ENCODE measurements at places on chromosomes 2 and 18.

GRCh38 chr18:79197531-79197930 is 128.3 kb downstream of the ATP9B start:
- DNase-seq = no peak

DNA sequence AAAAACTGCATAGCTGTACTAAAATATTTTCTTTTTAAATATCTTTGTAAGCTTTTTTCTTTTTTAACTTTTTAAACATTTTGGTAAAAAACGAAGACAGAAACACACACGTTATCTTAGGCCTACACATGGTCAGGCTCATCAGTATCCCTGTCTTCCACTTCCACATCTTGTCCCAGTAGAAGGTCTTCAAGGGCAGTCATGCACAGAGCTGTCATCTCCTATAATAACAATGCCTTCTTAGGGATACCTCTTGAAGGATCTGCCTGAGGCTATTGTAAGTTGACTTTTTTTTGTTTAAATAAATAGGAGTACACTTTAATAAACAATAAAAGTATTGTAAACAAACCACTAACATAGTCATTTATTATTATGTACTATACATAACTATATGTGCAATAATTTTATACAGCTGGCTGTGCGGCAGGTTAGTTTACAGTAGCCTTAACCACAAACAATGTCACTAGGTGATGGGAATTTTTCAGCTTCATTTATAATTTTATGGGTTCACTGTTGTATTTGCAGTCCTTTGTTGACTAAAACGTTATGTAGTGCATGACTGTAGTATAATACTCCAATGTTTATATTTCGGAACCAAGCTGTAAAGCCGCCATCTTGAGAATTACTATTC is 124.4 kb downstream of the MAP4K4 start:
- DNase-seq = no peak

GRCh38 chr18:49247781-49248180 is 212.7 kb downstream of the DYM start:
- DNase-seq = no peak

- peak; percentile 21 for DNase-seq
Observed at GRCh38 chr2:27717070-27717795, 53.5 kb downstream of the SLC4A1AP start.

GRCh38 chr2:209424199-209424701 is 403 bp downstream of the MAP2 start:
- DNase-seq = peak; percentile 27

DNA sequence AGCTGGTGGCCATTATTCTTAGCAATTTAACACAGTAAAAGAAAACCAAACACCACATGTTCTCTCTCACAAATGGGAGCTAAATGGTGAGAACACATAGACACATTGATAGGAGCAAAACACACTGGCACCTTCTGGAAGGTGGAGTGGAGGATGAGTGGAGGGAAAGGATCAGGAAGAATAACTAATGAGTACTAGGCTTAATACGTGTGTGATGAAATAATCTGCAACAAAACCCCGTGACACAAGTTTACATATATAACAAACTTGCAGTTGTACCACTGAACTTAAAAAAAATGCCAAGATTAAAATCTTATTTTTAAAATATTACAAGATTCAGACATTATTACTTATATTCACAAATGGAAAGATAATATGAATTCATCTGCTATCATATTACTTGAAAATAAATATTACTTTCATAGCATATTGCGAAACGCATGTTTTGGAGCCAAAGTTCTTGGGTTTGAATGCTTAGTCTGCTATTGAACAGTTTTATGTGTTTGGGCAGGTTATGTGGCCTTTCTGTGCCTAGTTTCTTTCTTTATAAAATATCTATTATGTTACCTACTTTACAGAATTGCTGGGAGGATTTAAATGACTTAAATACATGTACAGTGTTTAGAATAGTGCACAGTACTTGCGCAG is 20.5 kb downstream of the ANKRD62 start:
- no peak for DNase-seq

- no peak for DNase-seq
Observed at GRCh38 chr18:39238981-39239660, 1673.5 kb upstream of the CELF4 start.

DNA sequence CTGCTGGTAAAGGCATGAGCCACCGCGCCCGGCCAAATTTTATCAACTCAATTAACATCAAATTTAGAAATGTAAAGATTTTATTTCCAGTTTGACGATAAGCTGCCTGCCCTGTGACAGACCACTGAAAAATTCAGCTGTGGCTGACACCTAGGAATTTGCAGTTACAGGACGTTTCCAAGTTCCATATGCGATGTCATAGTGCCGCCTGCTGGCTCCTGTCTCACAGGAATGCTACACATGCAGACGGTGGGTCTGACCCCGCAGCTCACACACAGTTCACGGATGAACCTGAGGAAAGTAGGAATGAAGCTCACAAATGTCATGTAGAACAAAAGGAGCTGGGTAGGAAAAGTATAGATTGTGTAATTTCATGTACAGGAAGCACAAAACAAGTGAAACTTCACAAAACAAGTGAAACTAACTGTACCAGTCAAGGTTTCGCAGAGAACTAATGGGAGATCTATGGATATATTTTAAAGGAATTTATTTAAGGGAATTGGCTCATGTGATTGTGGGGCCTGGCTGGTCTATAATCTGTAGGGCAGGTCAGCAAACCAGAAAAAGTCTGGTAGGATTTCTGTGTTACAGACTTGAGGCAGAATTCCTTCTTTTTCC is 13.2 kb upstream of the SEH1L start:
- peak; percentile 83 for DNase-seq

GRCh38 chr18:78610179-78610578 is 369.4 kb upstream of the SALL3 start:
- DNase-seq = no peak

- no peak for DNase-seq
Observed at GRCh38 chr2:38496927-38497669, 105.6 kb downstream of the HNRNPLL start.

DNA sequence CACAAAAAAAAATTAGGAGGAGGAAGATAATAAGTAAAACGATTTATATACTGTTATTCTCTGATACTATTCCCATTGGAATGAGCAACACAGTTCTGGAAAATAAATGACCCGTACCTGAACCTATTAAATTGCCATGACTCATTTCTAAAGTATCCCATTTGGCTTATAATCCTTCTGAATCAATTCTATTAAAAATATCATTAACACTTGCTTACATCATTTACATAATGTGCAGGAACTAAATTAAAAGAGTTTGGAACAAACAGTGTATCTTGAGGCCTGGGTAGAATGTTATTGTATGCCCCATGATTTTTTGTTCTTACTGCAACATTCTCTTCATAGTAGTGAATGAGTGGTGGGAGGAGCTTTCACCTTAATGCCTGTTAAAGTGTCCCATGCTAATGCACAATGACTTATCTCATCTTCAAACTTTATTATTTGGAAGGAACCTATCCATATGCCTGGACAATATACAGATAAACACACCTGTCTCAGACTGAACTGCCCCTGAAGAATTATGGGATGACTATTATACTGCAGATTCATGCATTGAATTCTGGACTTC is 549.9 kb upstream of the ACVR2A start:
- DNase-seq = no peak

DNA sequence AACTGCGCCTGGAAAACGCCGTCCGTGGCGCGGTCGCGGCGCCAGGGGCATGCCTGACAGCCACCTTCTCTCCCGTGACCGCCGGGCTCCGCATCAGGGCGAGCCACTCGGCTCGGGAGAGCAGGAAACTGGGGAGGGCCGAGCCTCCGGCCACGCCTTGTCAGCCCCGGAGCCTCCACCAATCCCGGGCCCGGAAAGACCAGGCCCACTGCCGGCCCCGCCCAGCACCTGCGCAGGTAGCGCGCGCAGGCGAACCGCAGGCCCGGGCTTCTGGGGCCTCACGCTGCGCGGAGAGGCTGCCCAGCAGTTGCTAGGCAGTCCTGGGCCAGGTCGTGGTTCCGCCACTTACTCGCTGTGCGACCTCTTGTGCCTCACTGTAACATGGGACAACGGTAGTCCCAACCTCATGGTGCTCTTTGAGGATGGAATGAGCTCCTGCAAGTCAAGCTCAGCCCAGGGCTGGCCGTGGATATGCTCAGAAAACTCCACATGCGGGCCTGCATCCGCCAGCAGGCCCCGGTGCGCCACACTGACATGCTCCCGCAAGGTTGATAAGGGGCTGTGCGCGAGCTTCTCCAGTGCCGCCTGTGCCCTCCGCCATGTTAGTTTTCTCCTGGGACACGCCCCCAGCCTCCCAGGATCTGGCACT is 97.1 kb downstream of the INHBB start:
- DNase-seq = peak; percentile 76

DNA sequence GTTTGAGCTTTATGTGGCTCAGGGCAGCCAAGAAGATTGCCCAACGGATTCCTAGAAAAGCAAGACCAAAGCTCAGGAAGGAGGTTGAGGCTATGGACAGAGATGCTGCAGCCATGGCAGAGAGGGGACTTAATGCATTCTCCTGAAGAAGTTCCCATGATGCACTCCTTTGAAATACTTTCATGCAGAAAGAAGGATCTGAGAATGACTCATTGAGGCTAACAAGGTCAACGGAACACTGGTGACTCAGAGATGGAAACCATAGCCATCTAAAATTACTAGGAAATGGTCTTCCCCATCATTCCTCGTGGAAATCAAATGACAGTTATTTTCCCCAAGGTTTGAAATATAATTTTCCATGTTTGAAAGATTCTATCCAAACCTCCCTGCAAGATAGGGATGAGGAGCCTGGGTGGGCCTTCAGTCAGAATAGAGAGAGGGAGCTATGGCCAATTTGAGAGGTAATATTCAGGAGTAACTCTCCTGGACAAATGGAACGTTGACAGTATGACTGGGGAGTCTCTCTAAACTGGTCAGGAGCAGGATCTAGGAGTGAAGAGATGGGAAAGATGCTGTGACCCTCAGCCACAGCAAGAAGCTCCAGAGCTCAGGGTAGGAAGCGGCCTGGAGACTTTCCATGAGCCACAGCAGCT is 63.0 kb downstream of the REEP1 start:
- DNase-seq = no peak

GRCh38 chr2:36497570-36498163 is 100.3 kb downstream of the FEZ2 start:
- DNase-seq = no peak

- no peak for DNase-seq
Observed at GRCh38 chr2:199303728-199304177, 154.0 kb downstream of the SATB2 start.

DNA sequence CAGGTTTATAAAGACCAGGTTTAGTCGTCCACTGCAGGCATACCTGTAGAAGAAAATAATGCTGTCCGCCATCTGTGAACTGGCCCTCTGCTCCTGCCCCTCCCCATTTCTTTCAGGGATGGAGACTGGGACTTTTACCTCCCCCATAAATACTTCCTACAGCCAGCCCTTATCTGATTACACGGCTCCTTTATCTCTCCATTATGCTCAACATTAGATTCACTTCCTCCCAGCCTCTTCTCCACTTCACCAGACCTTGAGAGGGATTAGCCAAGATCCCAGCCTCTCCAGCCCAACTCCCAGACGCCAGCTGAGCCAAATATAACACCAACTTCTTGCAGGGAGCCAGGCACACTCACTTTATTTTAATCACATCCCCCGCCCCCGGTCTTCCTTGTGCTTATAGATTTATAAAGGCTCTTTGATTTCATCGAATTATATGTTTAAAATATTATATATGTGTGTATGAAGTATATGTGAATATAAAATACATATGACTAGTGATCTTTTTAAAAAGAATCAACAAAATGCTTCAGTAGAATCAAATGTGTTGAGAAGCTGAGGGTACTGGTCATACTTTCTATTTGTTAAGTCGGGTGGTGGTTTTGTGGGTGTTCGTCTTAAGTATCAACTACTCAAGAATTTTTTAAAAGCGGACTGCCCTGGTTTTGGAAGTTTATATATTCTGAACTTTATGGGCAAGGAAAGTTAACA is 81.0 kb downstream of the SPRED2 start:
- DNase-seq = no peak

Measured in nephron progenitor cell (in vitro differentiated cells).